Thymus (tissue), 14 donors: ENCODE measurements at places on chromosomes 5 and 9. TPM values are rescaled to one million over a fixed set of nuclear protein-coding genes. Genes with fewer than 3 reads are reported as not detected.

GRCh38 chr5:36422952-36423351 lies 121.2 kb upstream of the RANBP3L start:
- DNase-seq = no peak

GRCh38 chr5:57503433-57503832 lies 20.8 kb upstream of the ACTBL2 start:
- no peak for DNase-seq

Gene MSX2
- 0.41 TPM for polyA plus RNA-seq

Gene CD274
- polyA plus RNA-seq = 10.9 TPM

GRCh38 chr5:2335125-2335732 lies 416.2 kb downstream of the IRX2 start:
- DNase-seq = no peak

- no peak for DNase-seq
Measured at GRCh38 chr5:966345-966710, 42.3 kb upstream of the NKD2 start.
